CD4-positive, alpha-beta T cell treated with Interleukin-1 beta for 1 hour (primary cell): ENCODE measurements at places on chromosomes 2 and 18.

DNA sequence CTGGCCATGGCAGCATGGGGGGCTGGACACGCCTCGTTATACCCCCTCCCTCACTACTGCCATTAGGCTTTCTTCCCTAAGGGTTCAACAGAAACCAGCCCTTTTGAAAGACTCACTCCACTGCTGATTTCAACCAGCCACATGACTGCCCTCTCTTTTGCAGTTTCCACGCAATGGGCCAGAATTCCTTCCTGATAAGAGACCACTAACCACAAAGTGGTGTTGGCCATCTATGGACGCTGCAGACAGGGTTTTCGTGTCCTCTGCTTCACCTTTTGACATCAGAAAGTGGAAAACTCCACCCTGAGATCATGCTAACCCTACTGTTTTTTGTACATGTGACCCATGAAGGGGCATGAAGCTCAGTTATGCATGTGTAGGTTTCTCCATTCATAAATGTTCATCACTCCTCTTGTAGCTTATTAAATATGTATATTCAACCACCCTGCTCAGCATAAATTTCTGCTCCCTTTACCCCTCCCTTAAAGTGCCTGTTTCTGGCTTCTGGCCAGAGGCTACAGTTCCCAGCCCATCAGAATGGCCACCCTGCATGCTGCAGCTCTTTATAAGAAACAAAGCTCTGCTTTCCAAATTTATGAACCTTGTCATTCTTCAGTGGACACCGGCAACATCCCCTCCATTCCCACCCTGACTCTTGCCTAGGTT is 106.6 kb upstream of the MSH6 start:
- DNase-seq = no peak

DNA sequence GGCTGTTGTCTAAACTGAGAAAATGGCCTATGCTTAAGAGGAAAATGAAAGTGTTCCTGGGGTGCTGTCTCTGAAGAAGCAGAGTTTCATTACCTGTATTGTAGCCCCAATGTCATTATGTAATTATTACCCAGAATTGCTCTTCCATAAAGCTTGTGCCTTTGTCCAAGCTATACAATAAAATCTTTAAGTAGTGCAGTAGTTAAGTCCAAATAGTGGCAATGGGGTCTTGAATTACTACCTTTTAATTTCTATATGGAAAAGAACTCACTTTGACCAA is 13.8 kb upstream of the ALLC start:
- no peak for DNase-seq

DNA sequence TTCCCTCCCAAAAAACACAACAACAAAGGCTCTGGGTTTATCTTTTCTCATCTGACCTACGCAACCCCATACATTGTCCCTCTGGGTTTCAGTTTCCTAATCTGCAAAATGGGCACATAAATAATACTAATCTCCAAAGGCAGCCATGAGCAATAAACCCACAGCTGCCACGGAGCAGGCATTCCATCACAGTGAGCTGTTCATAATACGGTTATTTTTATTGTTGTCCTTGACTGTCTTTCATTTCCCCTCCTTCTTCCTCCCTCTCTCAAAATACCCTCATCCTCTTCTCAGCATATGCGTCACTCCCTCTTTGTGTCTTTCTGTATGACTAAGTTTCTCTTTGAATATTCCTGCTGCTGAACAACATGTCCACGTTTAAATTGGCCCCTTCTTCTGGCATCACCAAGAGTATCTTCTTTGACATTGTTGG is 129.8 kb upstream of the CAB39 start:
- DNase-seq = no peak

- DNase-seq = no peak
Observed at GRCh38 chr2:73037947-73038585, 33.4 kb downstream of the SFXN5 start.

DNA sequence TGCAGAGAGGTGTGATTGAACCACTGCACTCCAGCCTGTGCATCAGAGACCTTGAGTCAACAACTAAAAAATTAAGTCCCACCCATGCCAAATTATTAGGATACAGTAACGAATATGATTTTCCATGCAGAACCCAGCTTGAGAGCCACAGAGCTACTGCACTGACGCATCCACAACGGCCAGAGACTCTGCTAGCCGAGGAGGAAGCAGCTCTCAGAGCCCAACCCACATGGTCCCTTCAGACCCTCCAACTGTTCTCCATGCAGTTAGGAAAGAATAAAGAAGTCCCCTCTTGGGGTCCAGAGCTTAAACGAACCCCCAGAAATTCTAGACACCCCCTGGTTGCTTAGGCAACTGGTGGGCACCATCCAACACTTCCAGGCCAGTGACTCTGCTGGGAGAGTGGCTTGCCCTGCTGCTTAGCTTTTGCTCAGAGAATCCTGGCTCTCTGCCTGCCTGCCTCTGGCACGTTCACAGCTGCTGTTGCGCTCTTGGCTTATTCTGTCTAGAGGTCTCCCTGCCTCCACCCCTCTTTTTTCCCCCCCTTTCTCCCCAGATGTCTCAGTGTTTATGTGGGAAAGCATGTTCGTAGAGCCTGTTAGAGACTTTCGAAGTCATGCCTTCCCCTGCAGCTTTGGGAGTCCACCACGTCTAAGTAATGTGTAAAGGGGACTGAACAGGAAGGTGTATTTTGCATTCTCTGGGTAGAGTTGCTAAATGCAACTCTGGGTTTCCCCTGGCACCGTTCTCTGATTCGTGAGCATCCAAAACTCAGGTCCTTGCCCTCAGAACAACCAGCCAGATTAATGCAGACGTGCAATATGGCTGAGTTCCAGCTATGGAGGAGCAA is 26.0 kb upstream of the SP3 start:
- no peak for DNase-seq

DNA sequence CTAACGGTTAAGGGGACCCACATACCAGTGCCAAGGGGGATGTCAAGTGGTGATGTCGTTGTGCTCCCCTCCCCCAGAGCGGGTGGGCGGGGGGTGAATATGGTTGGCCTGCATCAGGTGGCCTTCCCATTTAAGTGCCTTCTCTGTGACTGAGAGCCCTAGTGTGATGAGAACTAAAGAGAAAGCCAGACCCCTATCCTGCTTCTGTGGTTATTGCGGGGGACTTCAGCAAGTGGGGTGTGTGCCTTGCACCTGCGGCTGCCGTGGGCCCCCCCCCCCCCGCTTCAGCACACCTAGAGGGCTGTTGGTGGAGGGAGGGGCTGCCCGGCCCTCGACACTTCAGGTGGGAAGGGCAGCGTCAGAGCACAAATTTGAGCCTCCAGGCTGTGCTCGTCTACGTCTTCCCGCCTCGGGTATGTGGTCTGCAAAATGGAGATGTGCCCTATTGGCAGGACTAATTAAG is 6.1 kb downstream of the CTDSP1 start:
- DNase-seq = no peak

- peak; percentile 28 for DNase-seq
Observed at GRCh38 chr2:172446474-172447063, 19.2 kb downstream of the ITGA6 start.

- DNase-seq = no peak
Observed at GRCh38 chr2:185219981-185220380, 518.6 kb upstream of the FSIP2 start.

DNA sequence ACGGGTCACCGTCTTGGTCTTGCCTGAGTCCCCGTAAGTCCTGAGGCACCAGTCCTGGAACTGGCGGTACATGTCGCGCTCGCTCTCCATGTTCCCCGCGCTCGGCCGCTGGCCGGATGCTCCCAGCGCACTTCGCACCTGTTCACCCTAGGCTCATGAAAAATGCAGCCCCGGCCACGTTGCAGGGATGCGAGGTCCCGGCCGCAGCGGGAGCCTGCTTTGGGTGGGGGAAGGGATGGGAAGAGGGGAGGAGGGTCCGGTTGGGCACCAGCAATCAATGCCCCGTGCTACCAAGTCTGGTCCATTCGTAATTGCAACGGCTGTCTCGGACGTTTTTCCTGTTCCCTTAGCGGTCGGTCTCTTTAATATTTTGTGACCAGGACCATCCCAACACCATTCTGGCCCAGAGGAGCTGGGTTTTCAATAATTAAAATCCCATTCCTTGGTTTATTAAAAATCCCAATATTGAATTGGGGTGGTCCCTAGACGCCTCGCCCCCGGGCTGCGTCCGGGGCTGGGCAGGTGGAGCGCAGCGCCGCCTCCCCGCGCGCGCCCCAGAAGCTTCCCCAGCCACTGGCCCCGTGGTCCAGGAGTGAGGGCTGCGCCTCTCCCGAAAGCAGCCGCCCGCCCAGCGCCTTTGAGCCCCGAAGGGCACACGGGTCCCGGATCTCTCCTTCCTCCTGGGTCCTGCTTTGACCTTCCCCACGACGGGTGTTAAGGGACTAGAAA is 1.4 kb downstream of the NOL4 start:
- no peak for DNase-seq

GRCh38 chr2:231387904-231388724 is 7.4 kb upstream of the B3GNT7 start:
- no peak for DNase-seq

- no peak for DNase-seq
Observed at GRCh38 chr2:38122344-38122743, 46.4 kb upstream of the CYP1B1 start.

DNA sequence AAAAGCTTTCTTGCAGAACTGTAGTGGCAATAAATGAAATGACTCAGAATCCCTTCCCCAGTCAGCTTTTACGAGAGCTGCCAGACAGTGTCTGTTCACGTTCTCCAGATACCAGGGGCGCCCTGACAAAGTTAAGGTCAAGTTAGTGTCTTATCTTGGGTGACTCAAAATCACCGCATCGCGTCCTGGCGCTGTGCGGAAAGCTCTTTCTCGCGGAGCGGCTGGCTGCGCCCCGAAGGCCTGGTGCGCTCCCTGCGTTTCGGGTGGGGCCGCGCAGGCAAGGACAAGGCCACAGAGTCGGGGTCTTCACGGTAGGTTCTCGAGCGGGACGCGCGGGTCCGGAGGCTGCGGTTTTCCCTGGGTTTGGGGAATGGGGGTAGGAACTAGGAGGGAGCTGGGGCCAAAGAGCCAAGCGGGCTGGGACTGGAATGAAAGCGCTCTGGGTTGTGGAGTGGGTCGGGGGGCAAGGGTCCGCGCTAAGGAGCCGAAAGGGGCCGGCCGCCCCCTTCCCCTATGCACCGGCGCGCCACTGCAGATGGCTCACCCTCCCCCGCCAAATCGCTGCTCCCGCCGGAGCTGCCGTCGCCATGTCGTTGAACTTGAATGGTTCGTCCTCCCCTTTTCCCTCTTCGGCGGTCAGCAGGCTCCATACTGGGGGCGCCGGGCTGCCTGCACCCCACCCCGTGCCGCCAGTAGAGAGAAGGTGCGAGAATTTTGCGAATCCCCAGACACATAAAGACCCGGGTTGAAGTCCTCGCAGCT is 2.6 kb upstream of the HOXD11 start:
- DNase-seq = no peak

DNA sequence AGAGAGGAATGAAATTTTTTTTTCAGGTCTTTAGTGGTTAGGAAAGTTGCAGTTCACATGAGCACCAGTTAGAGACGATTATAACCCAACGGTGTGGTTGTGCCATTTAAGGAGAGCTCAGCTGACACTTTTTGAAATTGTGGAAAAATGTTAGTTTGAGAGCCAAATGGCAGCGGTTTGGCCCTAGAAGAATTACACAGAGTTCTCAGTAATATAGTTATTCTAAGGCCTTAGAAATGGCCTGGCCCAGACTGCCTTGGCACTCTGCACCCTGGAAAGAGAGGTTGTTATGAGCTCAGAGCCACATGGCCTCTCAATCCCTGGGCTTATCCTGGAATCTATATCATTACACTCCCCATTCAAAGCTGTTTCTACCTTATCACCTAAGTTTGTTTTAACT is 117.4 kb downstream of the RHBDD1 start:
- DNase-seq = no peak

- DNase-seq = no peak
Observed at GRCh38 chr2:46286715-46287114, 10.5 kb upstream of the EPAS1 start.

DNA sequence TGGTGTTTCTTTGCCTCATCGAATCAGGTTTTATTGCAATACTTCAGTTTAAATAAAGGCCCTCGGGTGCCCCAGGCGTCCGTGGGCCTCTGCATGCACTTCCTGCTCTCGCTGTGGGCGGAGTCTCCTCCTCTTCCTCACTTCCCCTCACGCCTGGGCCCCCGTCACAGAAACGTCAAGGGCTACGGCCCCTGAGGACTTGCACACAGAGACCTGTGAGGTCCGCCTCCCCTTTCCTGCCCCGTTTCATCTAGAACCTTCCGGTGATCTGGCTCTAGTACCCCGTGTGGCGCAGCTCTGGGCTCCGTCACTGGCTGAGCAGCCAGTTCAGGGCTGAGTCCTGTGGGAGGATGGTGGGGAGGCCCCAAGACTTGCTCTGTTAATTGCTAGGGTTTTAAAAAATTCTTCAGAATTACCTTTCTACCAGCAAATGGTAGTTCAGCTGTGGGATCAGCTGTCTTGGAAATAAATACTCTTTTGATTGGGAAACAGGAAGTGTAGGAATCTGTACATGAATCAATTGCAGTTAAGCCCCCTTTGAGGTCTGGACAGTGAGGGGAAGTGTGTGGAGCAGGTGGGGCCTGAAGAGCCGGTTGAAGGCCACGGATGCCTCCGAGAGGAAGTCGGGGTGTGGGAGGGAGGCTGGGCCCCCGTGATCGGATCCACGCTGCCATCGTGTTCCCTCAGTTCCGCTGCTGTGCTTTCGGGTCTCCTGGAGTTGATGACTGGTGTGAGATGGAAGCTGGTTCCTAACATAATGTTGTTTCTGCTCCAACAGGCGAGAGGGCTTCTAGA is 10.2 kb downstream of the NFATC1 start:
- DNase-seq = peak; percentile 95

GRCh38 chr2:134224005-134224404 is 29.9 kb upstream of the MGAT5 start:
- DNase-seq = no peak

DNA sequence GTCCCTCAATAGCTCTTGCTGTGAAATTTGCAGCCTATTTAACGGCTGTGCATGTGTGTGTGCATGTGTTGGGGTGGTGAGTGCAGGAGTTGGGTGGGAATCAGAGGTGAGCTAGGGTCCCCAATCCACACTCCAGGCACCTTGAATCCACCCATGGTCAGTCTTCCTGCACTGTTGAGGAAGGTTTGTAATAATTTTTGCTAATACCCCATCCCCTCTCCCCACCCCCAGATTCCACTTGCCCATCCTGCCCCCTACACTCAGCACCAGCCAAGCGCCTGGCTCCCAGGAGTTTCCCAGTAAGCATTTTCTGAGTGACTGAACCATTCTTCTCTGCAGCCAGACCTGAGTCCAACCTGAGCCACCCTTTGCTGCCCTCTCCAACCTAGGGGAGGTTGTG is 208.4 kb upstream of the RAB12 start:
- no peak for DNase-seq
